ENCODE measurements at places on chromosomes 12 and 14. TPM values are rescaled to one million over a fixed set of nuclear protein-coding genes. Genes with fewer than 3 reads are reported as not detected.

- peaks cover 27% of the 10 kb centered on the region for H3K4me1 ChIP-seq
- H3K27me3 ChIP-seq: peaks cover 23% of the 10 kb centered on the region
- H3K4me3 ChIP-seq: no peak overlapping the region
- H3K27ac ChIP-seq: no peak overlapping the region
- no peak for DNase-seq
These were observed 171.6 kb downstream of the PPM1H start for GRCh38 chr12:62763312-62763711.

- H3K4me1 ChIP-seq: no peaks in the 10 kb centered on the region
- DNase-seq: no peak
- peaks cover 5% of the 10 kb centered on the region for H3K36me3 ChIP-seq
- H3K4me3 ChIP-seq: no peak overlapping the region
These were observed 26.0 kb downstream of the COQ6 start for GRCh38 chr14:73976125-73976524.

- no peak overlapping the region for H3K4me3 ChIP-seq
- H3K36me3 ChIP-seq: no peaks in the 10 kb centered on the region
- peaks cover 25% of the 10 kb centered on the region for H3K27me3 ChIP-seq
- no peak overlapping the region for H3K27ac ChIP-seq
- peaks cover 3% of the 10 kb centered on the region for H3K4me1 ChIP-seq
- no peak for DNase-seq
These were observed 63.5 kb downstream of the LLPH start for GRCh38 chr12:66066929-66067523.

DNA sequence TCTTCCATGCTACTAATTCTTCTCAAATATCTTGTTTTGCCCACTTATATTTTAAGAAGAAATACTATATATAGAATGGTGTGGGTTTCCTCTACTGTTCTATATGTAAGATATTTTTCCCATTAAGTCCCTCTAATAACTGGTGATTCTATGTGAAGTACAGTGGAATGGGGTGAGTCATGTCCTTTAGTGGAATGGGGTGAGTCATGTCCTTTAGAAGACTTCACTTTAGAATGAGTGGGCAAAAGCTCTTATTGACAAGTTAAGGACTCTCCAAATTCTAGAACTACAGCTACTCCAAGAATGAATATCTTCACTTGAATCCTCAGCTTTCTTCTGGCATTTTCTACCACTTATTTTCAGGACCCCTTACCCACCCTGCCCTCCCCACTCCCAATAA is 349.9 kb downstream of the ETNK1 start:
- no peaks in the 10 kb centered on the region for H3K4me1 ChIP-seq
- H3K27me3 ChIP-seq: no peaks in the 10 kb centered on the region
- H3K4me3 ChIP-seq: no peak overlapping the region

DNA sequence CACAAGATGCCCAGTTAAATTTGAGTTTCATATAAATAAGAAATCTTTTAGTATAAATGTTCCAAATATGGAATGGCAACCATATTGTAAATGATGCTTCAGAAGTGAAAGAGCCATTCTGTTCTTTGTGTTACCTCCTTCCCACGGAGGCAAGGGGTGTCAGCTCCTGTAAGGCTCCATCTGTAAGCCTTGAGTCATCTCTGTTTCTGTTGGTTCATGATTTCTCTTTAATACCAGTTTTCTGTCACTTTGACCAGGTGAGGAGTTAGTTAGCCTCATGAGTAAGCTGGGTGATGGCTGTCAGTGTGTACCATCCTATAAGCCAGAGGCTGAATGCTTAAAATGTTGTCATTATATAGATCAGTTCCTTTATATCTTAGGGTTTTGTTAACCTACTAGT is 61.9 kb downstream of the TMEM30B start:
- no peak overlapping the region for H3K4me3 ChIP-seq
- no peaks in the 10 kb centered on the region for H3K36me3 ChIP-seq
- H3K27me3 ChIP-seq: peaks cover 21% of the 10 kb centered on the region
- no peak overlapping the region for H3K27ac ChIP-seq
- H3K4me1 ChIP-seq: peaks cover 18% of the 10 kb centered on the region

DNA sequence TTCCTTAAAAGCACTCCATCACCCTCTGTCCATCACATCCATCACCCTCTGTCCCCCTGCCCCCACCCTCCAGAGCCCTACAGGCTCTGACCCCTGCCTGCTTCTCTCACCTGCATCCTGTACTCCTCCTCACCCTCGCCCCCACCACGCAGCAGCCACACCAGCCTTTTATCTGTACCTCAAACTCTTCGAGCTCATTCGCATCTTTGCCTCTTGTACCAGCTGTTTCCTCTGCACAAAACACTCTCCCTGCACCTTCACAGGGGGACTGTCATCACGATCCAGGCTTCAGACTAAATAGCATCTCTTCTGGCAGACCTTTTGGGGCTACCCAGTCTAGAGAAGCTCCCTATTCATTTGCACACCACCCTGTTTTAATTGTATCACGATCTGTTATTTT is 24.1 kb downstream of the TMEM229B start:
- H3K4me3 ChIP-seq: no peak overlapping the region
- H3K36me3 ChIP-seq: no peaks in the 10 kb centered on the region
- H3K4me1 ChIP-seq: peaks cover 12% of the 10 kb centered on the region
- H3K27me3 ChIP-seq: peaks cover 9% of the 10 kb centered on the region
- H3K27ac ChIP-seq: no peak overlapping the region

DNA sequence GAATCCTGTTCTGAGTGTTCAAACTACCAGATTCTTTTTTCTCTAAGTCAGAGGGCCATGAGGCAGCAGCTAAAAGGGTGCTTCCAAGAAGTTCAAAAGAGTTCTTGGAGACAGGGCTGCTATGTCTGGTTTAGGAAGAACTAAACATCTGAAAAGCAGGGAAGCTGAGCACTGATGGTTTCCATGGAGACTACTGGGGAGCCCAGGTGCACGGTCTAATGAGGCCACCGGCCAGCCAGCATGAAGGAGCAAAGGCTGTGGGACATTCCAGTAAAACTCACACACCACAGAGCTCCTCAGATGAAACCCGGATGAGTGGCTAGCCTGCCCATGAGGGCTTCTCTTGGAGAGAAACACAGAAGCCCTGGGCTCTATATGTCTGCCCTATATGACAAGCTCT is 97.3 kb downstream of the KCNK10 start:
- H3K36me3 ChIP-seq: no peaks in the 10 kb centered on the region
- H3K27me3 ChIP-seq: no peaks in the 10 kb centered on the region
- no peak overlapping the region for H3K4me3 ChIP-seq
- peaks cover 3% of the 10 kb centered on the region for H3K4me1 ChIP-seq

GRCh38 chr14:100665511-100666032 is 61.1 kb upstream of the DLK1 start:
- H3K4me3 ChIP-seq: no peak overlapping the region
- no peak overlapping the region for H3K27ac ChIP-seq
- no peaks in the 10 kb centered on the region for H3K36me3 ChIP-seq
- DNase-seq: no peak

- peak; percentile 50 for DNase-seq
- peaks cover 87% of the 10 kb centered on the region for H3K4me1 ChIP-seq
- H3K4me3 ChIP-seq: peak overlapping the region; percentile 91
- peaks cover 25% of the 10 kb centered on the region for H3K36me3 ChIP-seq
These were observed 40.0 kb upstream of the PNMA1 start for GRCh38 chr14:73753887-73754795.

DNA sequence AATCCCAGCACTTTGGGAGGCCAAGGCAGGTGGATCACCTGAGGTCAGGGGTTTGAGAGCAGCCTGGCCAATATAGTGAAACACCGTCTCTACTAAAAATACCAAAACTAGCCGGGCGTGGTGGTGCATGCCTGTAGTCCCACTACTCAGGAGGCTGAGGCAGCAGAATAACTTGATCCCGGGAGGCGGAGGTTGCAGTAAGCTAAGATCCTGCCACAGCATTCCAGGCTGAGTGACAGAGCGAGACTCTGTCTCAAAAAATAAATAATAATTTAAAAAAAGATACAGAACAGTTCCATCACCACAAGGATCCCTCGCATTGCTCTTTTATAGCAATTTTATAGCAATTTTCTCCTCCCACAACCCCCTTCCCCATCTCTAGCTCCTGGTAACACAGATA is 4.7 kb upstream of the PDE1B start:
- peaks cover 6% of the 10 kb centered on the region for H3K27me3 ChIP-seq
- H3K27ac ChIP-seq: no peak overlapping the region
- DNase-seq: no peak
- H3K4me1 ChIP-seq: peaks cover 12% of the 10 kb centered on the region
- H3K4me3 ChIP-seq: no peak overlapping the region

GRCh38 chr14:34172550-34173368 is 221.9 kb upstream of the EGLN3 start:
- H3K27me3 ChIP-seq: peaks cover 36% of the 10 kb centered on the region
- no peak for DNase-seq
- H3K36me3 ChIP-seq: no peaks in the 10 kb centered on the region

GRCh38 chr14:88005978-88006851 is 1.3 kb downstream of the GPR65 start:
- peak overlapping the region; percentile 97 for H3K27ac ChIP-seq
- peak overlapping the region; percentile 94 for H3K4me3 ChIP-seq
- H3K27me3 ChIP-seq: no peaks in the 10 kb centered on the region

- DNase-seq: no peak
- peaks cover 21% of the 10 kb centered on the region for H3K4me1 ChIP-seq
- no peak overlapping the region for H3K27ac ChIP-seq
- H3K27me3 ChIP-seq: no peaks in the 10 kb centered on the region
- no peak overlapping the region for H3K4me3 ChIP-seq
- H3K36me3 ChIP-seq: peaks cover 41% of the 10 kb centered on the region
These were observed 74.8 kb downstream of the KIF21A start for GRCh38 chr12:39368096-39368495.

GRCh38 chr14:102066041-102066451 is 20.8 kb downstream of the HSP90AA1 start:
- H3K4me1 ChIP-seq: peaks cover 4% of the 10 kb centered on the region
- no peak overlapping the region for H3K4me3 ChIP-seq
- no peaks in the 10 kb centered on the region for H3K27me3 ChIP-seq
- no peak overlapping the region for H3K27ac ChIP-seq
- DNase-seq: no peak

GRCh38 chr12:54452628-54453027 is 20.8 kb downstream of the GTSF1 start:
- no peak for DNase-seq
- peaks cover 20% of the 10 kb centered on the region for H3K27me3 ChIP-seq
- H3K4me1 ChIP-seq: no peaks in the 10 kb centered on the region
- no peak overlapping the region for H3K4me3 ChIP-seq
- H3K36me3 ChIP-seq: no peaks in the 10 kb centered on the region

GRCh38 chr12:48997719-48998496 is 1.3 kb downstream of the DDN start:
- no peak overlapping the region for H3K4me3 ChIP-seq
- H3K36me3 ChIP-seq: peaks cover 31% of the 10 kb centered on the region
- H3K27me3 ChIP-seq: peaks cover 46% of the 10 kb centered on the region
- DNase-seq: no peak
- no peak overlapping the region for H3K27ac ChIP-seq

DNA sequence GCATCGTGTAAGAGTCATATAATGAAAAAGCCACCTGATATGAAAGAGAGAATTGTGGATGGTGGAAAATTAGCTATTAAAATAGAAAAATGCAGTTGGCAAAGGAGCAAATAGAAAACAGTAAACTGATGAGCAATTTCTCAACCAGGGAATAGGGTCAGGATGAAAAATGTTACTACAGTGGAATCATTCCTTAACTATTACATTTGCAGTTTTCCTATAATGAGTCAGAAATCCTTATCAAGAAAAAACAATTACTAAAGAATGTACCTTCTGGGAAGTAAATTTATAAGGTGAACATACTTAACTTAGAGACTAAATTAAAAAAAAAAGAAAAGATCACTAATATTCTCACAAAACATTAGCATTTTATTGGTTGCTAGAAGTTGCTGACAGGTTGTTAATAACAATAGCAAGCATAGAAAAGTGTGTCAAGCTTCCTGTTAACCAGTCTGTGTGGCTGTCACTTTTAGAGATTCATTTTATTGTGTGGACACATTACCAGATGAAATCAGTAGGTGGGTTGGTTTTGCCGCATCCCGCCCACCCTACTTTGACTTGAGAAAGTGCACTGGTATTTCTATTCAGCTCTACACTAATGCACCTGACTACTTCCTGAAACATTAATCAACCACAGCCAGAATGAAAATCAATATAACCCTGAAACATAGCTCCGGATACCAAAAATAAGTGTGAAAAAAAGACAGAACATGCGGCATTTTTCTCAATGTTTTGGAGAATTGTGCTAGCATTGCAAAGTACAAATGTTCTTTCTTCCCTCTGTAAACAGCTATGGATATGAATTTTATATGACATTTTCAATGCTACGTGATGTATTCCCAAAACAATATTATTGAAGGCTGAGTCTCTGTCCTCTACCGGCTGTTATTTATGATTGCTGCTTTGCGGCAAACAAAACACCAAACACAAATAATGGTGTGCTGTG is 576.7 kb downstream of the SLC16A7 start:
- no peaks in the 10 kb centered on the region for H3K36me3 ChIP-seq
- no peak for DNase-seq
- H3K27ac ChIP-seq: no peak overlapping the region

DNA sequence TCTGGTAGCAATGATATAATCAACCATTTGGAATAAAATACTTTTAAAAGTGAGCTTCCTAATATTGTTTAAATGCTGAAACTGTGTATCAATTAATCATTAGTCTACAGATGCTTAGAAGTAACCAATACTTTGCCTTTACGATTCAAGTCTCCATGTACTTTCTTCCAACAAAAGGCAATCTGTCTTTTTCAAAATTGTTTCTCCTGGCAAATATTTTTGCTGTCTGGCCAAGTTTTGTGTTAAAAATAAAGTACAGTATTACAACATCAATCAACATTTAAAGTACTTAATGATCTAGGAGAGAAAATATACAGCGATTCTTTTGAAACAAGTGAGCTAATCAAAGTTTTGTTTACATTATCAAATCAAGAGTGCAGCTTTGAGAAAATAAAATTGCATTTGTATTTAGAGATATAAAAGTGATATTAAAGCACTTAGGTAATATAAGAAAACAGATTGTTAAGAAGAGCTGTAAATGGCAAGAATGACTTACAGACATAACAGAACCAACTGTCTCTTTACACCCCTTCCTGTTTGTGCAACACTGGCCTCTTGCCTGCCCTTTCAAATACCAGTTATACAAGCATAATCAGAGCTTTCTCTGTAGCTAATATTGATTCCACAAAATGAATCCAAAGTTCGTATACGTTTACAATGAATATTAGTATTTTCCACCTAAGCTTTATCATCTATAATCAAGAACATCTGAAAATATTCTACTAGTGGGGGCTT is 38.2 kb upstream of the FBLN5 start:
- no peak for DNase-seq
- H3K4me3 ChIP-seq: no peak overlapping the region
- H3K4me1 ChIP-seq: peaks cover 13% of the 10 kb centered on the region
- peaks cover 71% of the 10 kb centered on the region for H3K36me3 ChIP-seq

Gene FAM181A
- not detected for total RNA-seq

Gene TPPP2
- total RNA-seq: not detected

Gene MAPK1IP1L
- total RNA-seq: 145 TPM

Gene NRDE2
- total RNA-seq: 23.2 TPM

Gene NEUROD4
- not detected for total RNA-seq

Gene CIT
- total RNA-seq: 53.5 TPM

Gene SALL2
- 2.7 TPM for total RNA-seq

Gene TMTC2
- 3.0 TPM for total RNA-seq

Gene TBX3
- total RNA-seq: not detected

Data from activated T-helper 2 cell treated with anti-CD3 and anti-CD28 coated beads, Interferon-gamma antibody, Interleukin-2, Interleukin-4, amounts not matched to agents 10 μg/mL and 5 μg/mL and 100 μg/mL, durations not matched to agents 14 hours and 24 hours and 36 hours (primary cell).